ENCODE measurements at places on chromosomes 16 and 17.

DNA sequence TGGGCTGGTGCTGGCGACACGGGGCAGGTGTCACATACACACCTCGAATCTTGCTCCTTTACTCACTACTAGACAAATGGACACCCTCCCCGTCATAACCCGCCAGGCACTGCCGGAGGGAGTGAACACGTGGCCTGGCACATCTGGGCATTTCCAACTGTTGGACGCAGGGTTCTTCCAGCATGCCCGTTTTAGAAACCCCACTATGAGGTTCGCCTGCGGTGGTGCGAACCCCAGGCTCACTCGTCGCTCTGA is 6.8 kb upstream of the CEP131 start:
- no peak for DNase-seq

GRCh38 chr16:73058616-73059409 is 10.9 kb upstream of the ZFHX3 start:
- no peak for DNase-seq

- DNase-seq = peak; percentile 65
Measured at GRCh38 chr17:78497115-78497540, 80.1 kb downstream of the DNAH17 start.

DNA sequence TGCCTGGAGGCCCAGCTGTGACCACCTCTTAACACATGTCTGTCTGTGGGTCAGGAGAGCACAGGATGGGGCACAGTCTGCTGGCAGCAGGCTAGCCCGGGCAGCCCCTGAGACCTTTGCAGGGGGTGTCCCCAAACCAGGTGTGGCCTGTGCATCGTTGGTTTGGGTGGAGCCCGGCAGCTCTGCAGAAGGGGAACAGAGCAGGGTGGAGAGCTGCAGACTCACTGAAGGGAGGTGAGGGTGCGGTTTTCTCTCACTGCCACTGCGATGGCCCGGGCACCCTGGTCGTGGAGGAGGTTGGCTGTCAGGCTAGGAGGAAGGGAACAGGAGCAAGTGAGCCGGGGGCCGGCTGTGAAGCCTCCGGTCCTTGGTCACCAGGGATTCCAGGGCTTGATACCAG is 28.8 kb downstream of the NLRC3 start:
- no peak for DNase-seq

DNA sequence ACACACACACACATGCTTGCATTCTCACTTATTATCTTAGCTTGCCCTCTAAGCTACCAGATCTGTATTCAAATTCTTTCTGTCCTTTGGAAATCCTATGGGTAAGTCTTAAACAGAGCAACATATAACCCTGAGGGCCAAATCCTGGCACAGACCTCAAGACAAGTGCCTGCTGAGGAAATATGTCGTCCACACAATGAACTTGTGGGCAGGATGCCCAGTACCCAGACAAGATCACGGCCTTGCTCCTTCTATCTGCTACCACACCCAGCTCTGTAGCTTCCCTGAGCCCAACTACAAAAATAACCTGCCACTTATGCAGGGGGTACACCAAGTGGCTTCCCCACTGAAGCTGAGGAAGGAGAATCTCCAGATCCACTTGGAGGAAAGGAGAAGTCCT is 37.3 kb upstream of the FA2H start:
- peak; percentile 28 for DNase-seq

GRCh38 chr16:3465911-3466584 is 22.6 kb downstream of the NAA60 start:
- DNase-seq = no peak
